Kidney glomerular epithelial cell (primary cell): ENCODE measurements at places on chromosomes 7 and 10.

- DNase-seq: no peak
These were observed 2.6 kb upstream of the NEURL1 start for GRCh38 chr10:103490986-103491314.

GRCh38 chr10:110498982-110499795, 1.5 kb downstream of the DUSP5 start:
- DNase-seq: peak; percentile 68

GRCh38 chr10:3292636-3293035, 120.1 kb upstream of the PITRM1 start:
- no peak for DNase-seq

DNA sequence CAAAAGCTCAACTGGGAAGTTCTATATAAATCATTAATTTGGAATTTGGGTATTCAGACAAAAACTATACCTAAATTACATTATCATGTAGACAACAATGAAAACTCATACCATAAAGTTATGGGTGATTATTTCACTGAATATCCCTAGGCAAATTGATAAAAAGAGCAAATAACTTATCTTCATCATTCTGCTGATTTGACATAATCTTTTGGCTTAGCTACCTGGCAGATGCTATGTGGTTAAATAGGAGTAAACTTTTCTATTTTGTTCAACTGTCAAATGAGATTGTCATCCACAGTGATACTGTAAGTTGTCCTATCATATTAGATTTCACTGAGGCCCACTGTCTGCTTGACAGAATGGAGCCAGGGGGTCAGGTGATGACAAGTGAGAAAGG, 148.9 kb upstream of the FEZF1 start:
- no peak for DNase-seq

DNA sequence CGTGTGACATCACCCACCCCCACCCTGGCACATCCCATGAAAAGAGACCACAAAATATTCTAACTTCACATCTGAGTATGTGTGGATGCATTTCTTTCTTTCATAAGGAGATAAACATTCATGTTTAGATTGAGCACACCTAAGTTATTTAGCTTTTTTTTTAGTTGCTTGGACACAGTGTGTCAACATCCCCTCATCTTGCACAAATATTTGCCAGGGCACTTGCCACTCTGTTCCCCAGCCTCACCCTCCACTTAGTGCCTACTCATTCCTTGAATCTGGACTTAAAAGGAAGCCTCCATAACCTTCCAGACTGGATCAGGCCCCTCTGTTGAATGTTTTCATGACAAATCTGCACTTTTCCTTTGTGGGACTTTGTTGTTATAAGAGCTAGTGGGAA, 338.9 kb upstream of the IGFBP3 start:
- DNase-seq: no peak

- no peak for DNase-seq
These were observed 28.6 kb upstream of the TRIL start for GRCh38 chr7:28986765-28987110.
